ENCODE measurements at places on chromosomes 4 and X.

- no peak for DNase-seq
Measured at GRCh38 chr4:147825451-147826287, 93.8 kb downstream of the ARHGAP10 start.

DNA sequence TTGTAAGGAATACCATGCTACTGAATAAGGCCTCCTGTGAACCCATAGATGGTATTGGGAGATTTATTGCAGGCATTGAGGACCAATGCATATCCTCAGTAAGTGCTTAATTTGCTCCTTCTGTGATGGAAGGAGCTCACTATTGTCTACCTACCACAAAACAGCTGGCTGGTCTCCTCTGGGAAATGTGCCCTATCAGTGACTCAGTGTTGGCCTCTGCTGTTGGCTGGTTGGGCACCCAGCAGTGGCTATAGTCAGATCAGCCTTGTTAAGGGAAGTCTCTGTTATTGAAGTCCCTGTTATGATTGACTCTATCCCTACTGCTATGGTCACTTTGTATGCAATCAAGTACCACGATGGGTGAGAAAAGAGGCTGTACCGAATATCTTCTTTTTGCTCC, 27.5 kb upstream of the OTUD4 start:
- DNase-seq, result no peak

DNA sequence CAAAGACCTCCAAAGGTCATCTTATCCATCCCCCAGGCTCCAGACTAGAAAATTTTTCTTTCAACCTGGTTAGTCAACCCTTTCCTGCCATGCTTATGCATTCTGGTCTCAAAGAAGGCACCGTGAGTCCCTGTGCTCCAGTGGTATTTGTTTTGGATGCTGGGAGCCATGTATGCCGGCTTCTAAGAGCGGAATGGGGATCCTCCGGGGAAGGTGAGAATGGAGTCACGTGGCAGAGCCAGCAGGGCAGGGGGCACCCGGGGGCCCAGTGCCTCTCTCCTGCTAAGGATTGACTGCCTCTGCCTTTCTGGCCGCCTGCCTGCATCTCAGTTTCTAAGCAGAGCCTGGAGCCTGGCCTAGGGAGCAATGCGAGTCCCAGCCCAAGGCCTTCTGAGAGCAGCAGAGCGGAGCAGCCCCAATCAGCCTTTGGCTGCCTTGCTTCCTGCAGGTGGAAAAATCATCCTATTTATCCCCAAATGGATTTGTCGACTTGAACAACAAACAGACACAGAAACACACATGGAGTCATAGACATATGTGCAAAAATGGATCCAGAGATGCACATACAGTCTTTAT, 141.0 kb downstream of the PJA1 start:
- no peak for DNase-seq

GRCh38 chr4:46444318-46445000, 54.5 kb upstream of the GABRA2 start:
- DNase-seq, result no peak

All from CD4-positive, alpha-beta T cell treated with Interleukin-15 for 4 hours (primary cell).